Activated CD8-positive, alpha-beta T cell treated with anti-CD3 and anti-CD28 coated beads, Interleukin-2, amount 10 ng/mL, durations not matched to agents 7 days and 5 days (primary cell): ENCODE measurements at places on chromosomes 11 and 22. TPM values are rescaled to one million over a fixed set of nuclear protein-coding genes. Genes with fewer than 3 reads are reported as not detected.

FOSL1 gene
- 2.3 TPM for total RNA-seq

YPEL4 gene
- total RNA-seq, result 0.13 TPM

HTR3B gene
- total RNA-seq, result not detected

DNA sequence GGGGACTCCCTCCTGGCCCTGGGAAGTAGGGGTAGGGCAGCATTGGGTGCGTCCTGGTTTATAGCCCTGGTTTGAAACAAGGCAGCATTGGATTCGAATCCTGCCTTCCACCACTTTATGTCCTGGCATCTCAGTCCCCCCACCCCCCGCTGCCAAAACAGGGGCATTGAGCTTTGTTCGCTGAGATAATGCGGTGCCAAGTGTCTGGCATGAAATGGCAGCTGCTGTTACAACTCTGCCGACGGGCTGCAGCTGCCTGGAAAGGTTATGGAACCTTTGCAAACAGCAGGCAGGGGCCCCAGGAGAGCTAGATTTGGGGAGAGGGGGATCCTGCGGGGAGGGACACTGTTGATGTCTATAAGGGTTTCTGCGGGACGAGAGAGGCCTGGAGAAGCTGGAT lies 1.9 kb downstream of the TST start:
- peaks cover 2% of the 10 kb centered on the region for H3K27me3 ChIP-seq
- peaks cover 24% of the 10 kb centered on the region for H3K4me1 ChIP-seq

DNA sequence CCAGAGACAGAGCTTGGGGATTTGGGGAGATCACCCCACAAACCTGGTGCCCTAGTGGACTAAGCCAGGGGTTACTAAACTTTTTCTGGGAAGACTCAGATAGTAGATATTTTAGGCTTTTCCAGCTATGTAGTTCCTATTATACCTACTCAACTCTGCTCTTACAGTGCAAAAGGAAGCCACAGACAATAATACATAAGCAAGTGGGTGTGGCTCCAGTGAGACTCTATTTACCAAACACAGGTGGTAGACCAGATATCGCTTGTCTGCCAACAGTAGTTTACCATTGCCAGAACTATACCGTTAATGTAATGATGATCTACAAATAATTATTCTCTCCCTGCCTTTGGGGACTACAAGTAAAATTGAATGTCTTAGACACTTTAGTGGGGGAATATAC lies 6.9 kb downstream of the LDHC start:
- no peak overlapping the region for H3K4me3 ChIP-seq
- peaks cover 2% of the 10 kb centered on the region for H3K4me1 ChIP-seq
- H3K36me3 ChIP-seq, result no peaks in the 10 kb centered on the region
- no peak overlapping the region for H3K27ac ChIP-seq
- no peak for DNase-seq

GRCh38 chr11:2077061-2077802 lies 62.0 kb downstream of the IGF2 start:
- no peaks in the 10 kb centered on the region for H3K36me3 ChIP-seq
- peak overlapping the region; percentile 30 for H3K27ac ChIP-seq
- H3K4me3 ChIP-seq, result no peak overlapping the region
- H3K4me1 ChIP-seq, result peaks cover 11% of the 10 kb centered on the region
